Stimulated activated CD4-positive, alpha-beta T cell treated with anti-CD3 and anti-CD28 coated beads, Interleukin-1b, Interleukin-23, amount 100 ng/mL, for 1 hour (primary cell): ENCODE measurements at places on chromosomes 11 and 22.

GRCh38 chr22:29954203-29954855 lies 71.4 kb downstream of the MTMR3 start:
- DNase-seq: no peak

- DNase-seq: no peak
Observed at GRCh38 chr11:2534134-2534956, 89.5 kb downstream of the KCNQ1 start.

DNA sequence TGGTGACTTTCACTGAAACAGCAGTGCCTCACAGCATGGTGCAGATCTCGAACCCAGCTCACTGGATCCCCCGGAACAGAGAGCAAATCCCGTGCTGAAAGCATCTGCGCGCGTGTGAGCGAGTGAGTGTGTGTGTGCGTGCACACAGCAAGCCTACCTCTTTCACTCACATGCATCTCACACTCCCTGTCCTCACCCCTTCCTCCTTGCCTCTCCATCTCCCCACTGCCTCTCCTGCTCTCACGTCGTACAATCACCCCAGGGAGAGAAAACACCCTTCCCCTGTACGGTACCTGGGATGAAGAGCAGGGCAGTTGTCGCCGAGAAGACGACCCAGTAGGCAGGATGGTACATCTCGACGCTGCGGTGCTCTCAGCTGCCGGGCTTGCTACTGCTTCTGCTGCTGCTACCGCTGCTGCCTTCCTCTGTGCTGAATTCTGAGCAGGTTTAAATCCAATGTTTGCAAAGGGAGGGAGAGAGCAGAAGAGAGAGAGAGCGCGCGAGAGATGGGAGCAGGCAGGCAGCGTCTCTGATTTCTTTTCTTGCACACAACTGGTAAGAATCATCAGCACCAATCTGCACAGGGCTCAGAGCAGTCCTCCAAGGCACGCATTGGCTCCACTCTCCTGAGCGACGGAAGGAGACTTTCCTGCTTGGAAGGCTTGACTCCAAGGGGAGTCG lies at the start of gene OPCML:
TSS of gene OPCML (minus strand) at position 531 of the 681 bp plus-strand sequence.
- no peak for DNase-seq

GRCh38 chr11:44088377-44088776 lies 7.1 kb upstream of the EXT2 start:
- no peak for DNase-seq

DNA sequence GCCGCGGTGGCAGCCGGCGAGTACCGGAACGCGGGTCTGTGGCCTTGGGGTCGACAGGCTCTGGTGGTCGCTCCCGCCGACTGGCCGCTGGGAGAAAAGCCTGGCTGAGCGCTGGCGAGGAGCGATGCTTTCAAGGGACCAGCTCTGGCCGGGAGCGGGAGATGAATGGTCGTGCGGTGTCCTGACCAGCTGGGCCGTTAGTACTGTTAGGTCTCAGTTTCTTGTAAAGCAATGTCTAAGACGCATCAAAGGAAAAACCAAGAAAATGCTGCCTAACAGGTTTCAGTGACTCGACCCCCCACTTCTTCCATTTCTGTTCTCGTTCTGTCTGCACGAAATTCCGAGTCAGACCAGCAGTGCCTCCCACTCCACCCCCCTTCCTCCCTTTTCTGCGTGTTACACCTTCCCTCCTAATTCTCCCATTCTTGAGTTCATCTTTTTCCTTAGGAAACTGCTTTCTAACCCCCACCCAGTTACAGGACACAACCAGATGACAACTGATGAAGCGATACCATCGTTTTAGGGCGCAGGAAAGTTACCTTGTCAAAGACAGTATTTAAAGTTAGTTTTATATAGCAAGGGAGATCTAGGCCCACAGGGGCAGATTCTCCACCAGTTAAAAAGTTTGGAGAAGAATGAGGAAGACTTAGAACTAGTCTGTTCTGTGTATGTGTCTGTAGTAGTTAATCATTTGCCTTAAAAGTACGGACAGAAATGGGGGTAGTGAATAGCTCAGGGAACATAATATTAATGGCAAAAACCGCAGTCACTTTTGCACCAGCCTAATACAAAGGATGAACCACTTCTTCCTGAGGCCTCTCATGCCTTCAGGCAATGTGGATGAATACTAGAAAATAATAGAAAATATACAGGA lies 1.0 kb downstream of the CUL5 start:
- no peak for DNase-seq

DNA sequence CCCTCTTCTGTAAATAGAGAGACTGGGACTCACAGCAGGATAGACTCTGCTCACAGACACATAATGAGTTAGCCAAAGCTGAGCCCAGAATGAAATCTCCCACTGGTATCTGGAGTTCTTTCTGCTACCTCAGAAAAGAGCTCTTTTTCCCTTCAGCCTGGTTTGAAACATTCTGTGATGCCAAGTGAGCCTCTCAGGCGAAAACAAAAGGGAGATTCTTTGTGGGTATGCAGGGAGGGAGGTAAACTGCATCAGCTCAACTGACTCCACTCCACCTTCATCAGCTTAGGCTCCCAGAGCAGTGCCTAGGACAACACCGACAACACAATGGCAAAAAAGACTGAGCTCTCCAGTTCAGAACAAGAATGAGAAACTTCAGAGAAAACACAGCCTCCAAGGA lies 55.1 kb upstream of the SCUBE2 start:
- no peak for DNase-seq

DNA sequence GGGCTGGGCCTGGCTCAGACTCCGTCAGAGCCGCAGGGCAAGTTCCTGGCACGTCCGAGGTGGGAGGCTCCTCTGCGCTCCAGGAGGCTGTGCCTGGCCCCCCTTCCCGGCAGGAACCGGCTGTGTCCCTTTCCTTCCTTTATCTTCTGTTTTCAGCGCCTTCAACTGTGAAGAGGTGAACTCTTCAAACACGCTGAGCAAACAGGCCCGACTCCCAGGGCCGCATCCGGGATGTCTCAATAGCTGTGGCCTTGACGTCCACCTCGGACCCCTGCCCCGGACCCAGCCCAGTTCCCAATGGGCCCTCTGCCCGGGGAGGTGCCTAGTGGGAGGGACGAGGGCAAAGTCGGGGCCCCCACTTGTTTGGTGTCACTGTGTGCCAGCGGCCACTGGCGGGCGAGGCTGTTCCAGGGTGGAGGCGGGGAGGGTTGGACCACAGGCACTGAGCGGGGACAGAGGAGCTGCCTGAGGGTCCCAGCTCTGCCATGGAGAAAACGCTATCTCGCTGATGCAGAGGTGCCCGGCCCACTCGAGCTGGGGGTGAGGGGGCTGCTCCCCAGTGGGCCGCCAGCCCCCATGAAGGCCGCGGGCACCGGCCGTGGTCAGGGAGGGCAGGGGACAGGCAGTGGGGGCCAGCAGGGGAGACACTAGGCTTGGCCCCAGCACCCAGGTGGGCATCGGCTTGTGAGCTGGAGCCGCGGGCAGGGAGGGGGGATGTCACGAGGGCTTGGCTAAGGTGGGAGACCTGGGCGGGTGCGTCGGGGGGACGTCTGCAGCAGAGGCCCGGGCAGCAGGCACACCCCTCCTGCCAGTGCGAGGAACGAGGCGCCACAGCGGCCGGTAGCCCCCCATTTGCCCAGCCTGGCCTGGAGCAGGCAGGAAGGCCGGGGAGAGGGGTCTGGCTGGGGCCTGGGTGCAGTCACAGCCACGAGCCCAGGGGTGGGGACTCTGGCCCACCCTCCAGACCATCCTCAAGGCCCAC lies 2.7 kb upstream of the MUC5B start:
- DNase-seq: no peak

DNA sequence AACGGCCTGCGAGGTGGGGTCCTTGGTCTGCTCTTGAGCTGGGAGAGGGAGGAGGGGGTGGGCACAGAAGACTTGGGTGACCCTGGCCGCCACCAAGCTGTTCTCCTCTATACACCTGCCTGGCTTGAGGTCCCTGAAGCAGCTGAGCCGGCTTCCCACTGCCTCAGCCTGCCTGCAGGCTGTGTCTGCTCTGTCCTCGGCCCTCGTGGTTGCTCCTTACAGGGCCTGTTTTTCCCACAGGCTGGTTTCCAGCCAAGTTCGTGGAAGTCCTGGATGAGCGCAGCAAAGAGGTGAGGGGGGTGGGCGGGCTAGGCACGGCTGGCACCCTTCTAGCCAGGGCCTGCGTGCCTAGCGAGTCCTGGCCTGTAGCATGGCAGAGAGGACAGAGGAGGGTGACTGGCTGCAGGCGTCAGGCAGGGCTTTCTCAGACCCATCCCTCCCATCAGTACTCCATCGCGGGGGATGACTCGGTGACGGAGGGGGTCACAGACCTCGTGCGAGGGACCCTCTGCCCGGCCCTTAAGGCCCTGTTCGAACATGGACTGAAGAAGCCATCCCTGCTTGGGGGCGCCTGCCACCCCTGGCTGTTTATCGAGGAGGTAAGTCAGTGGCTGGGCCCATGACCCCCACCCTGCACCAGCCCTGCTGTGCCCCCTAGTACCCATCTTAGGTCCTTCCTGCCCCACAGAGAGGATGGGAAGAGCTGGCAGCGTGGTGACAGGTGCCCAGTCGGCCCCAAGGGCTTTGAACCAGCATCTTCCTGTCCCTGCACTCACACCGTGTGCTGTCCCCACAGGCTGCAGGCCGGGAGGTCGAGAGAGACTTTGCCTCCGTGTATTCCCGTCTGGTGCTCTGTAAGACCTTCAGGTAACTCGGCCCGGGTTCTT lies 37.7 kb downstream of the SGSM3 start:
- DNase-seq: no peak

DNA sequence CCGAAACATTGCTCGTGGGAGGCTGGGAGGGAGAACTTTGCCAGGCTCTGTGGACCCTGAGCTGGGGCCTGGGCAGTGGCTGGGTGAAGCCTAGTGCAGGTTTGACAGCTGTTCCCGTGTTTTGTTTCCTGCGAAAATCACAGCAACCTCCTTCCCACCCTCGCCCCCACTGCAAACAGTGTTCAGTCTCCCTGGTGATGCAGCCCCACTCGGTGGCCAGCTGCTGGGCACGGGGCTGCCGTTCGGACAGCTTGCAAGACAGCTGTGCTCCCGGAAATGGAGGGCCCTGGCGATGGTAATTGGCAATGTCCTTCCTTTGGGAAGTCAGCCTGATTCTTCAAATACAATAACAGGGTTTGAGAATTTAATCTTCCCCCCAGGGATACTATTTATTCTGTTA lies 10.4 kb upstream of the GAL start:
- DNase-seq: no peak

DNA sequence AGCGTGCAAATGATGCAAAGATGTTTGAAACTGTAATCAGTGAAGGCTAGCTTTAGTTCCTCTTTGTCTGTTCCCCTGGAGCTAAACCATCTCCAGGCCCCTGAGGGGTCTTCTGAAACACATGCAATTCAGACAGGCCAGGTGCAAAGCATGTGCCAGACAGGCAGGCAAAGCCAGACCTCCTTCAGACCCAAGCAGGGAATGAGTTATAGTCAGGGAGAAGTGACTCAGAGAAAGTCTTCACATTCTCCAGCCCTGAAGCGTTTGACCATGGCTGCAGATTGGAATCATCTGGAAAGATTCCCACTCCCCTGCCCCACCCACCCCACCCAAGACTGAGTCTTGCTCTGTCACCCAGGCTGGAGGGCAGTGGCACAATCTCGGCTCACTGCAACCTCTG lies 187.0 kb upstream of the ISX start:
- DNase-seq: no peak

GRCh38 chr22:44639891-44640617 lies 62.0 kb upstream of the PRR5 start:
- no peak for DNase-seq

DNA sequence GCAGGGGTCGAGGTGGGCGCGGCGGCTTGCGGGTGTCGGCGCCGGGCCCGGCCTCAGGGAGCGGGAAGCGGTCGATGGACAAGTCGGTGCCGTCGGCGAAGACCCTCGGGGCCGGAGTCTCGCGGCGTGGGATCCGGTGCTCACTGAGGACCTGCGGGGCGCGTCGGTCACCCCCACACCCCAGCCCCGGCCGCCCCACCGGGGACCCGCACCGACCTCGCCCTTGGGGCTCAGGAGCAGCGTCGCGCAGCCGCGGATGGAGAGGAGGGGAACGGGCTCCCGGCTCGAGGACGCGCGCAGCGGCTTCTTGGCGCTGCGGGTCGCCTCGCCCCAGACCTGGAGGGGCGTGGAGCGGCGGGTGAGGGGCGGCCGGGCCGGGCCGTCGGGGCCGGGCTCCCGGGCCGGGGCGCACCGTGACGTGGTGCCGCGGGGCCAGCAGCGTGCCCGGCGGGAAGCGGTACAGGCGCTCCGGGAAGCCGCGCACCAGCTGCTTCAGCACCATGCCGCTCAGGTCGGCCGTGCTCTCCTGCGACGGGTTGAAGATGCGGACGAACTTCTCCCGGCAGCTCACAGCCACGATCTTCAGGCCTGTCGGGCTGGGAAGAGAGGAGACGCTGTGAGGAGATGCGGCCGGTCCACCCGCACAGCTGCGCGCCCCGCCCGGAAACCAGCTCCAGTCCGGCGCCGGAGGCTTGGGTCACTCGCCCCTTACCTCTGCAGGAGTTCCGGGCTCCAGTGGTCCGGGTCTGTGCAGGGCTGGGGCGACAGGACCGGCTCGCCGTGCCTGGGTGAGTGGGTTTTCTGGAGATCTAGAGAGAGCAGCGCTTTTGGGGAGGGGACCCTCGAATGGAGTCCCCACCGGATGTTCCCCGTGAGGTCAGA lies 4.5 kb downstream of the LMNTD2 start:
- no peak for DNase-seq

GRCh38 chr11:112270551-112271180 lies 10.0 kb upstream of the PLET1 start:
- no peak for DNase-seq

DNA sequence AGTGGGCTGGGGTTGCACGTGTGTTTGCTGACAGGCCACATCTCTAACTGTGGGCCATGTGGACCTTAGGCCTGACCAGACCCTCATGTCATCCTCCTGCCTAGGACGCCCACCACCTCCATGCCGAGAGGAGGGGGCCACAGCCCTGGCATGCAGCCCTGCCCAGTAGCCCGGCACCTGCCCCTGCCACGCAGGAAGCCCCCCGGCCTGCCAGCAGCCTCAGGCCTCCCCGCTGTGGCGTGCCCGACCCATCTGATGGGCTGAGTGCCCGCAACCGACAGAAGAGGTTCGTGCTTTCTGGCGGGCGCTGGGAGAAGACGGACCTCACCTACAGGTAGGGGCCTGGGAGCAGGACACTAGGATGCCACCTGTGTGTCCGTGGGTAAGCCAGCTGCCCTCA lies 6.4 kb downstream of the MMP11 start:
- DNase-seq: no peak

GRCh38 chr22:40690370-40690769 lies 11.1 kb downstream of the MCHR1 start:
- no peak for DNase-seq

GRCh38 chr11:45960387-45961095 lies 38.1 kb downstream of the LARGE2 start:
- DNase-seq: no peak
